Peyer's patch (tissue), 4 donors: ENCODE measurements at places on chromosomes 7 and 10.

- DNase-seq = no peak
These were observed 50.8 kb downstream of the CH25H start for GRCh38 chr10:89156161-89156835.

GRCh38 chr10:5449823-5450222 is 37.5 kb downstream of the NET1 start:
- DNase-seq = no peak

DNA sequence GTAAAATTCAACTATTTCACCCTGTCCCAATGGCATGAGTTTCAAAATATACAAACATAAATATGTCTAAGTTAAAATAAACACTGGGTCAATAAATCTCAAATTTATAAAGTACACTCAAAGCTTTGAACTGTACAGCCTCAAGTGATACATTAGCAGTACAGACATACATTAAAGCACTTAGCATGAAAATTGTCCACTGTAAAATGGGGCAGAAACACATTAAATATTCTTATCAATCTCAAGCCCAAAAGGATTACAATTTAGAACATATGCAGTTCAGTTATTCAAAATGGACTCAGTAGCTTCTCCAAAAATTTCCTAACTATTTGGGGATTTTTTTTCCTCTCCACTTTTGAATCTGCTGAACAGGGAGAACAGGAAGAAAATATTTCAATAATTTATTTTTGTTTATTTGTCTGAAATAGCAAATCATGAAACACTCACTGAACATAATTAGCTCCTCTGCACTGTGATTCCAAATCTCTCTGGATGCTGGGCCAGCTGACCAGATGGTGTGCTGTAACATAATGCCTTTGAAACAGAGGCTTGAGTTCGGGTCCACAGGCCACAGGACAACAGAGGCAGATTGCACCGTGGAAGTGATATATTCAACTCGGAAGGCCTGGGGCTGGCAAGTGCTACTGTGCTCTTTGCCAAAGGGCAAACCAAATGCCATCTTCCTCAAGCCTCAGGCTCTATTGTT is 248.9 kb upstream of the LRRN3 start:
- no peak for DNase-seq

GRCh38 chr7:64101943-64102655 is 56.9 kb downstream of the ZNF727 start:
- no peak for DNase-seq

DNA sequence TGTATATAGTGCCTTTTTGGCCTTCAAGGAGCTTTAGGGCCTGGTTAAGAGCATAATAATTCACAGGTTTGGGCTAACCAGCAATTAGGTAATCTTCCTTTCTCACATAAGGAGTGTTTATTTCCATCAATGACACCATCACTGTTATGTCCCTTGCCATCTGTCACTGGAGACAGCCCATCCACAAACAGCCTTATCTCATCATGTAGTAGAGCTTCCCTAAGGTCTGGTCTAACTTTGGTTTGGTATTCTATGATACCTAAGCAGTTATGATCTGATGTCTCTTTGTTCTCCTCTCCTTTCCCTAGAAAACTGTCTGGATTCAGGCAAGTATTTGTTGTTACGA is 26.4 kb downstream of the MAPK8 start:
- DNase-seq = no peak

DNA sequence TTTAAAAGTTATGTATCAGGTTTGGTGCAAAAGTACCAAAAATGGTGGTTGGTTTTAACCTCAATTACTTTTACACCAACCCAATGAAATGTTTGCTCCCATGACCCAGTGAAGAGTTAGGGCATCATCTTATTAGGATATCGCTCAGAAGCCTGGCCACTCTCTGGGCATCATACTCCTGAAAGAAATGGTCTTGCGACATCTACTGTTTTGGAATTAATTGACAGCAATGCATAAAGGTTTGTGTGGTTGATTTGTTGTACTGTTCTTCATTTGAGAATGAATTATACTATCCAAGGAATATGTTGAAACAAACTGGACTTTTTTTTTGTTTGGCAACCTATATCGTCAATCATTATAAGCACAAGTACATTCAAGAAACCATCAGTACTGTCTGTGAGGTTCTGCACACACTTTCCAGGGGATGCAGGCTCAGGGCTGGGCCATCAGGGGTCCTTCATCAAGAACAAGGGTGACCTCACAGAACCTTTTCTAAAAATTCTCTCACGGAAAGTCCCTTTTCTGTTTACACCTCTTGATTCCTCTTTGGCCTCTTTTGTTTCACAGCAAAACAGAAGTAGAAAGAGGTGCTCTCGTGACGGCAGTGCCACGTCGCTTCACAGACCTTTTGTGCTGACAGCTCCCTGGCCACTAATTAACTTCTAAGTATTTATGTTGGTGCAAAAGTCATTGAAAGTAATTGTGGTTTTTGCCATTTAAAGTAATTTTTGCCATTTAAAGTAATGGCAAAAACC is 117.2 kb upstream of the KLF6 start:
- peak; percentile 82 for DNase-seq

- DNase-seq = no peak
These were observed 14.5 kb downstream of the CFAP46 start for GRCh38 chr10:132927824-132928223.

DNA sequence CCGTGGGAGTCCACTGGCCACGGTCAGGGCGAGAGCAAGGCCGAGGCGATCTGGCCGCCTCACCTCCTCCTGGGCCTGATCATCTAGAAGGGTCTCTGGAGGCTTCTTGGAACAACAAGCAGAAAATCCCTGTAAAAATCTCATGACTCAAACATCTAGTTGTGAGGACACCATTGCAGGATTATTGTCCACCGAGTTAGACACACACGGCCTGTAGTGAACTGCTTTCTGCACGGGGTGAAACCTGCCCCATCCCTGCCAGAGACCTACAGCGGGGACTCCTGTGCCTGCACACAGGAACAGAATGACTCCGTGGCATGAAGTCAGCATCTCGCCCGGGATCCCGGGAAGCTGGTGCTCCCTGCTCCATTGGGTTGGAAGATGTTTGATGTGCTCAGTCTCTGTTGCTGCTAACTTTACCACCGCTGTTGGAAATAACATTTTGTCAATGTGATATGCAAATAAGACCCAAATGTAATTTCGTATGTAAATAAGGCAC is 267.0 kb upstream of the TCERG1L start:
- peak; percentile 3 for DNase-seq

GRCh38 chr7:141915565-141915964 is 634 bp upstream of the OR9A4 start:
- no peak for DNase-seq

DNA sequence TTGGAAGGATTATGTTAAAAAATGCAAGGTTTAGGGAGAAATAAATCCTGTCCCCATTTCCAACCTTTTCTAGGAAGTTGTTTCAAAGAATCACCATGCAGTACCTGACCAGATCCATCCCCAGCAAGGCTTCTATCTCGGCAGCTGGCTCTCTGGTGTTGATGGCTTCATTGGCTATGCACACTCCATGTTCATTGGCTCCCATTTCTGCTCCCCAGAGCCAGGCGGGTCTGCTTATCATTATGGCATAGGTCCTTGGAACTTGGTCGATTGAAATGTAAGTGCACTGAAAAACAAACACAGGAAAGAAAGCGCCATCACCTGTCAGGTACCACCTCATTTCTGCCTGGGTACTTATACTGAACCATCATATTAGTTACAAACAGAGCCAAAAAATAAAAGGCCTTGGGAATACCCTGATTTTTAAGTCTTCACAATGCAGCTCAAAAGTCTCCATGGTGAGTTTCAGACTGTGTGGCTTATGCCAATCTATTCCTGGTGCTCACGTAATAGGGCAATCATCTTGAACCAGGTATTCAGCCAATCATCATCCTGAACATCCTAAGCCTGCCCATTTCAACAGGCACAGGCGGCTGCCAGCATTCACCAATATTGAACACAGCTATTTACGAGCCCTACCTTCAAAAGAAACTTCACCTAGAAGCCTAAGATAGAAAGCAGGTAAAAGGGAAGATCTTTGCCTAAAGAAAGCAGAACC is 34.4 kb downstream of the SCRN1 start:
- no peak for DNase-seq

- DNase-seq = no peak
These were observed 30.8 kb upstream of the NKX6-2 start for GRCh38 chr10:132816718-132817117.

DNA sequence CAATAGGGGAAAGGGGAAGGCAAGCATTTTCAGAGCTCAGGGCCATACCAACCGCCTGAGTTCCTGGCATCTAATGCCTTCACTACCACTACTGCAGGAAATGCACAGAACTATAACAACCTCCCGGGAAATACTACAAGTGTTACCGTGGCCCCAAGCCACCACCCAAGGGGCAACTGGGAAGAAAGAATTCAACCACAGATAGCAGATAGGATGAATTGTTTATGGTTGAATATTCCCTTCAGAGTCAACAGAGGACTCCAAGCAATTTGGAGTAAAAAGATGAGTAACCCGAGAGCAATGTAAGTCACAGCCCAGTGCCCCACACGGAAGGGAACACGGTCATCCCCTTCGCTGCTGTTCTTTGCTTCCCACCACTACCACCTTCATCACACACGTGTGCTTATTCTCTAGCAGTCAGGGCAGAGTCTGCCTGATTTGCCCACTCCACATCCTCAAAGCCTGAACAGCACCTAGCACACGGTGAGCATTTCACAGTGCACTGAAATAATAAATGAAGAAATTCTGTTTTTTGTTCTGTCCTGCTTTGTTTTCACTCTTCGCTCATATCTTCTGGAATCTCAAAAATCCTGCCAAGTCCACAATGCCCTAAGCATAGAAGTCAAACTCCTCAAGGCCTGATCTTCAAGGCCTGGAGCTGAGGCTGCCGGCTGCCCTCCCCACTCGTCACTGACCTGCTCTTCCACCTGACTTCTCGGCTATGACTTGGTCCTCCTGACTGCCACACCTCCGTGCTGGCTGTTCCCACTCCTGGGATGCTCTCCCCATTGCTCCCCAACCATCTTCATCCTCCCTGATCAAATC is 221.1 kb downstream of the KCNMA1 start:
- DNase-seq = no peak

DNA sequence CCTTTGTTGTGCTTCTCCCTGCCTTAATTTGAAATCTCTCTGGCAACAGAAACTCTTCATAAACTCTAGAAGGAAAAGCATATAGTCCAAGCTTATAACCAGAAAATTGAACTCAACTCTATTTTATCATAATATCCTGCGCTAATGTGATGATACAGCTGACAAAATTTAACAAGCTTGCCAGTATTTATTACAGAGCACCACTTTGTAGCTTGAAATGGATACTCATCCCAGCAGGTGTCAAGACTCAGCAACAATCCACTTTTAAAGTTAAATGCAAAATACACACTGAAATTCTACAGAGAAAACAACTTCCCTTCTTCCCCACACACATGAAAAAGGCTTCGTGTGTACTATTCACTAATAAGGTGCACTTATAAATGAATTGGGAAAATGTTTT is 228.9 kb downstream of the AGMO start:
- DNase-seq = no peak

- no peak for DNase-seq
These were observed 20.4 kb downstream of the ELFN1 start for GRCh38 chr7:1690359-1690958.

DNA sequence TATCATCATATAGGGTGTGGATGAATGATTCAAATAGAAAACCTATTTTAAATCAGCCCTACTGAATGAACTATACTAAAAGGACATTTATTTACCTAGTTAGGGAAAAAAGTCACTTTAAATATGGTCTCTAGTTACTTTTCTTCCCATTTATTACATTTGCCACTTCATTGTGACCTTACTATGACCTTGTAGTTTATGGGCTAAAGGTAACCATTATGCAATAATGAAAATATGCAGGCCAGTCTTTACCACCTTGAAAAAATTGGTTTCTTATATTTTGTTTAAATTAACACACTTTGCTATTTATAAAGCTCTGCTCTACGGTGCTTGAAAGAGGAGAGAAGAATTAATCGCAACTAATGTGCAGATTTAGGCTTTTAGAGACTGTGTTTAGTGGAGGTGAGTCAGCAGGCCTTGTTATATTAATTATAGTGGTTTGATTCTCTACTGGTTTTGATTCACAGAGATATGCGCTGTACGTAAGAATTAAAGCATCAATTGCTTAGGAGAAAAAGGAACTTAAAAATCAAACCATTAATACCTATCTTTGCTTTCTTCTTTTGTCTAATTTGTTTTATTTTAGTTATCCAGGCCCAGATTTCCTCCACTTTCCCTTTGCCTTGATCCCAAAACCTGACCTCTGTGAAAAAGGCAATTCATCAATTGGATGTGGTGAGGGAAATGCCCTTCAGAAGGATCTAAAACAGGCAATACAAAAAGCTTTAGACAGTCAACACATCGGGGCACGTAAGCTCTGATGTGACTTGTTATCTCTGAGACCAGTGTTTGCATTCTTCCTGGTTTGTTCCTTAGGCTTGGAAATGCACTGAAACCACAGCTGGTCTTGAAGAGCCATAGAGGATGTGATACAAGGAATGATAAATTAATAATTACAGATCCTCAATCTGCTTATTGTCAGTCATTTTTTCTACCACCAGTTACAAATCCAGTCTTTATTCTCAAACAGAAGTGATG is 141.2 kb upstream of the HDAC9 start:
- no peak for DNase-seq

DNA sequence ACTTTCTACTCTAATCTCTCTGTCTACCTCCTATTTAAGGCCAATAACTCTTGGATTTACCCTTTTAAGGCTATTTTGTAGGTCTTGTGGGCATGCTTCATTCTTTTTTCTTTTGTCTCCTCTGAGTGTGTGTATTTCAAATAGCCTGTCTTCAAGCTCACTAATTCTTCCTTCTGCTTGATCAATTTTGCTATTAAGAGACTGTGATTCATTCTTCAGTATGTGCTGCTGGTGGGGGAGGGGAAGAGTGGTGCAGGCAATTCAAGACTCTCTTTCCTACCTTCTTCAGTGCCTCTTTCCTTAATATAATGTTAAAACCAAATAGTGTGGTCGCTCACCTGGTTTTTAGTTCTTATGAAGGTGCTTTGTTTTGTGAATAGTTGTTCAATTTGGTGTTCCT is 20.0 kb downstream of the ABCB1 start:
- DNase-seq = no peak

- DNase-seq = no peak
These were observed 19.3 kb upstream of the GPER1 start for GRCh38 chr7:1068619-1069018.

DNA sequence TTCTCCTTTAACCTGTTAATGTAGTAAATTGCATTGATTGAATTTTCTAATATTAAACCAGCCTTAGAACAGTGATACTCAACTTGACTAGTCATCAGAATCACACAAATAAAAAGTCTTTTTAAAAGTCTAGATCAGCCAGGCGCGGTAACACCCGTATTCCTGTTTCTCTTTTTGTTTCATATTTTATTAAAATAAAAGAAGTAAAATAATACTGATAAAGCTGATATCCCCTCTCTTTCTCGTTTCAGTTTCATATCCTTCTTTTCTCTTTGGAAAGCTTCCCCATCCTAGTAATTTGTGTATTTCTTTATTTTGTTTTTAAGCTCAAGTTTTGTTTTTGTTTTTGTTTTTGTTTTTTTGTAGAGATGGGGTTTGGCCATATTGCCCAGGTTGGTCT is 9.3 kb downstream of the SMO start:
- DNase-seq = no peak

GRCh38 chr7:90178679-90179278 is 24.5 kb downstream of the STEAP1 start:
- DNase-seq = no peak
